ENCODE measurements at places on chromosomes 13 and 19. TPM values are rescaled to one million over a fixed set of nuclear protein-coding genes. Genes with fewer than 3 reads are reported as not detected.

IRGC gene
- not detected for total RNA-seq

CEACAM4 gene
- total RNA-seq: 5.5 TPM

HIPK4 gene
- total RNA-seq: 0.69 TPM

EID2B gene
- 1.7 TPM for total RNA-seq

PLA2G4C gene
- total RNA-seq: 7.3 TPM

- peak; percentile 74 for DNase-seq
These were observed 91.1 kb downstream of the SPACA7 start for GRCh38 chr13:112467236-112467635.

DNA sequence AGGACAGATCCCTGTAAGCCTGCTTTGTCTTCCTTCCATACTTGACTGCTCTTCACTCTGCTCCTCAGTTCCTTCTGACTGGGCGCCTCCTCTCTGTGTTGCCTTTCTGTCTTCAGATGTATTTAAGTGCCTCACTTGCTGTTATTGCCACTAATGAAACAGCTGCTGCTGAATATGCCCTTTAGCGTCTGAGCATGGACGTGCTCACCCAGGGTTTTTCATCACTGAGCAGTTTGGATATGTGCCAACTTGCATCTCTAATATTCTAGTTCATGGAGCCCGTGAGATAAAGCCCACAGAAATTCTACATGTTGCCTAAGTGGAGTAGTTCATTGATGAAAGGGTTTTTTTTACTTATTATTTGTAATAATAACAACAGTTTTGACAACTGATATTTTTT, 198.2 kb downstream of the MYO16 start:
- DNase-seq: no peak

- no peak for DNase-seq
These were observed 972.9 kb upstream of the PCDH20 start for GRCh38 chr13:62388515-62388914.

GRCh38 chr19:47096721-47097120, 16.9 kb downstream of the ZC3H4 start:
- no peak for DNase-seq

- DNase-seq: peak; percentile 92
These were observed 666 bp downstream of the SAMD1 start for GRCh38 chr19:14089662-14090508.

DNA sequence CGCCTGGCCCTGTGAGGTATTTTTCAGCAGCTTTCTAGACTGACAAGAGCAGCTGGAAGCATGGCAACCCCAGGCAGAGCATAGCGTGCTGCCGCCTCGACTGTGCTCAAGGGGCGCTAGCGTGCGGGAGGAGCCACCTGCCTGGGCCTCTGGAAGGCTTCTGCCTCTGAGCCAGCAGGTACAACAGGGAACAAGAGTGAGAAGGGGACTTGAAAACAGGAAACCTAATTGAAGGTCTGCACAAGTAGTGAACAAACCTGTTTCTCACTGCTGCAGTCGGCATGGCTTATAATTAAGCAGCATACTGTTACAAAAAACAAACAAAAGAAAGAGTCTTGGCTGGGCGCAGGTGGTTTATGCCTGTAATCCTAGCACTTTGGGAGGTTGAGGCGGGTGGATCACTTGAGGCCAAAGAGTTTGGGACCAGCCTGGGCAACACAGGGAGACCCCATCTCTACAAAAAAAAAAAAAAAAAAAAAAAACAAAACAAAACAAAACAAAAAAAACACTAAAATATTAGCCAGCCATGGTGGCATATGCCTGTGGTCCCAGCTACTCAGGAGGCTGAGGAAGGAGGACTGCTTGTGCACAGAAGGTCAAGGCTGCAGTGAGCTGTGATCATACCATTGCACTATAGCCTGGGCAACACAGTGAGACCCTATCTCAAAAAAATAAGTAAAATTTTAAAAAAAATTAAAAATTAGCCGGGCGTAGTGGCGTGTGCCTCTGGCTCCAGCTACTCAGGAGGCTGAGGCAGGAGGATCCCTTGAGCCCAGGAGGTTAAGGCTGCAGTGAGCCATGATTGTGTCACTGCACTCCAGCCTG, 12.6 kb upstream of the GARRE1 start:
- DNase-seq: peak; percentile 83

GRCh38 chr19:55212447-55212846, 3.1 kb upstream of the PTPRH start:
- peak; percentile 36 for DNase-seq

DNA sequence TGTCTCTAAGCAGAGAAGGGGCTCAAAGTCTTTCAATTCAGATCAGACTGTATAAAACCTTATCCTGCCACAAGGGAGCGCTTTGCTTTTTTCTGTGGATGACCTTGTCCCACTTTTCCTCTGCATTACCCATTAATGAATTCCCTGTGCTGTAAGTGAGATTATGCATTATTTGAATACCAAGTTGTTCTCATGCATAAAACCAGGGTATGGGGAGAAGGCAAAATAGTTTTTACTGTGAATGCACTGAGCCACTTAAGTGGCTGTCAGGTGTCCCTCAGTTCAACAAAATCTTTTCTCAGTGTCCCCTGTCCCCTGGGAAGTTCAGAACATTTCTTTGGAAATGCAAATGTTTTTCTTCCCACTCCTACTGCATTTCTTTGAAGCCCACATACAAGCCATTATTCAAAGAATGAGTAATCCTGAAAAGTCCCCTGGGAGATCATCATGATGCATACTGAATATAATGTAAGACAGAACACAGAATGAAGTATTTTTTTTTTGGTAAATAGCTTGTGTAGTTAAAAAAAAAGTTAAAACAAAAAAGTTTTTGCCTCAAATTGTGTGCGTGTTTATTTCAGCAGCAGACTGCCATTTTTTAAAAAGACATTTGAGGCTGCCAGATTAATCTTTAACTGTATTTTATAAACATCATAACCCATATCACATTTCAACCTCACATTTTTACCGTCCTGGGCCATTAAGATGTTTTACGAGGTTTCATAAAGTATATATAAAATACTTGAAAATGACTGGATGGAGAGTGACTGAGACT, 506.7 kb upstream of the PCDH9 start:
- no peak for DNase-seq
